ENCODE measurements at places on chromosomes 7 and 10.

- no peak for DNase-seq
Measured at GRCh38 chr10:52464368-52465124, 150.5 kb downstream of the DKK1 start.

DNA sequence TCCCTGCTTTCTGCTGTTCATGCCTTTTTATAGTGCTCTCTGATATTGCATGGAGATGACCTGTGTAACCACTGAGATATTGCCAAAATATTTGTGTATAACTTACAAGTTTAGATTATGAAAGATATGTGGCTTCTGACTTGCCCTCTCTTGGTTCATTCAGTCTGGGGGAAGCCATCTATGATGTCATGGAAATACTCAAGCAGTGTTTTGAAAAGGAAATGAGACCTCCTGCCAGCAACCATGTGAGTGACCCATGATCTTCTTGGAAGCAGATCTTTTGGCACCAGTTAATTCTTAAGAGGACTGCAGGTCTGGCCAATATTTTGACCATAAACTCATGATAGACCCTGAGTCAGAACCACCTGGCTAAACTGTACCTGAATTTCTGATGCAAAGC is 183.0 kb downstream of the THSD7A start:
- no peak for DNase-seq

DNA sequence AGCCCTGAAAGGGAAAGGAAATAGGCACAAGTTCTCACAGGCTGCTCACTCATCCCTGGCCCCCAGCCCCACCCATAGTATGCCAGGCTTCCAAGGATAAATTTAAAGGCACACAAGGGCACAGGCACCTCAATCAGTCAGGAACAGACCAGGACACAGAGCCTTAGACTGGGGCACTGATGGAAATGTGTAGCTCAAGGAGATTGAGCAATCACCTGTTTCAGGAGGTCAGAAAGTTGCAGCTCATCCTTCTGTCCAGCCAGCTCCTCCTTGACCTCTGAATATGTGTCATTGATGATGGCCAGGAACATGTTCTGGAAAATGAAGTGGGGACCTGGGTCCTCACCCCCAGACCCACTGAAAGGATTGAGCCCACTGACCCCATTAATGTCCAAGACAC is 6.6 kb upstream of the BLOC1S2 start:
- no peak for DNase-seq

- DNase-seq: peak; percentile 88
Measured at GRCh38 chr10:62917475-62918238, 101.5 kb upstream of the EGR2 start.

DNA sequence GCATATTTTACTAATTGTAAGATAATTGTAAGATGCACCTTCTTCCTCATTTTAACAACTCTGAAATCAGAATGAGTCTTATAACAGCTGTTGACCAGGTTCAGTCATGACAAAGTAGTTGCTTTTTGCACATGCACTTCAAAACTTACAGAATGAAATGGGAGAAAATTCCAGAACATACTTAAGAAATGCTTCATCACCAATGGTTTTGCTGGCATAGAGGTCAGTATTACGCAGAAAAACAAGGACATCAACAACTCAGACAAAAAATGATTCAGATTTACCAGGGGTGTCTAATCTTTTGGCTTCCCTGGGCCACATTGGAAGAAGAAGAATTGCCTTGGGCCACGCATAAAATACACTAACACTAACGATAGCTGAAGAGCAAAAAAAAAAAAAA is 13.3 kb downstream of the COL28A1 start:
- no peak for DNase-seq

GRCh38 chr7:81533931-81534330 is 235.9 kb downstream of the HGF start:
- no peak for DNase-seq

Data from inflammatory macrophage treated with lipopolysaccharide for 4 hours (primary cell).